Lung microvascular endothelial cell (primary cell): ENCODE measurements at places on chromosomes 1 and 21. TPM values are rescaled to one million over a fixed set of nuclear protein-coding genes. Genes with fewer than 3 reads are reported as not detected.

Gene CD53
- not detected in 2 replicates for total RNA-seq

Gene BTG3
- total RNA-seq, result 8.3 and 10.9 TPM in 2 replicates

- DNase-seq, result peak; percentile 19
These were observed 87.5 kb upstream of the RHOU start for GRCh38 chr1:228647523-228648444.

Gene DYNLT5
- 0.22 and 0.40 TPM in 2 replicates for total RNA-seq

DNA sequence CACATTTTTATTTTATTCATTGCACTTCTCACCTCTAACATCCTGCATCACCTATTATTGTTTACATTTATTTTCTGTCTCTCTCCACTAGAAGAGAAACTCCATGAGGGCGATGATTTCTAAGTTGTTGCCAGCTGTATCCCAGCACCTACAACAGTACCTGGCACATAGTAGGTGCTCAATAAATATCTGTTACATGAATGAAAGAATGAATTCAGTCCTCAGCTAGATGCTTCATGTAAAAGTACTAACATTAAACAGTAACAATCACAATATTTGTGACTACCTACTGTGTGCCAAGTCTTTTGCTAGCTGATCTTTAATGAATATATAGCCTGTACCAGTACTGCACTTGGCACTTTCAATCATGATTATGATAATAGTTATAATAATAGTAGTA, 3.0 kb downstream of the TAS1R2 start:
- DNase-seq, result no peak

Gene NBPF6
- total RNA-seq, result not detected in 2 replicates

Gene PRUNE1
- 3.5 and 5.6 TPM in 2 replicates for total RNA-seq

- DNase-seq, result peak; percentile 87
These were observed 8.4 kb upstream of the KCNN3 start for GRCh38 chr1:154878371-154879037.

- no peak for DNase-seq
These were observed 4.8 kb downstream of the RGS16 start for GRCh38 chr1:182599339-182599738.

DNA sequence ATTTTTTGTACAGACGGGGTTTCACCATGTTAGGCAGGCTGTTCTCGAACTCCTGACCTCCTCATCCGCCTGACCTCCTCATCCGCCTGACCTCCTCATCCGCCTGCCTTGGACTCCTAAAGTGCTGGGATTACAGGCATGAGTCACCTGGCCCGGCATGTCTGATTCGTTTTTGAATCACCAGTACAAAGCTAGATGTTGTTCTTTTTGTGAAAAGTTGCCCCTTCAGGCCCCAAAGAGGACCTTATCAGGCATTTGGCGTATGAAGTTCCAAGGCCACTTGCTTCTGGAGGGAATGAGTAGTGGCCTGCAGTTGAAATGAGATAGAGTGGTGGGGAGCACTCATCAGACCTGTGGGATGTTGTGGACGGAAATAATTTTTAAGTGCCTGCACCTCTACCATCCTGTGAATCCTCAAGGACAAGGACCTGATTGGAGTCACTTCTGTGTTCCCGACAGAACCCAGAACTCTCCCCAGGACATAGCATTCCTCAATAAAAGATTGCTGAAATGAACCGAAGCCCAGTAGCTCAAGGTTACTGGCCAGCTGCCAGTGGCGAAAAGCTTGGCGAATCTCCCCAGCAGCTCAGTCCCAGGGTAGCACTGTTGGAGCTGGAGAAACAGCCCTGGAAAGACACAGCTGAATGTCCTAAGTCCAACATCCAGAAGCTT, 50.1 kb downstream of the NDUFS5 start:
- peak; percentile 82 for DNase-seq

DNA sequence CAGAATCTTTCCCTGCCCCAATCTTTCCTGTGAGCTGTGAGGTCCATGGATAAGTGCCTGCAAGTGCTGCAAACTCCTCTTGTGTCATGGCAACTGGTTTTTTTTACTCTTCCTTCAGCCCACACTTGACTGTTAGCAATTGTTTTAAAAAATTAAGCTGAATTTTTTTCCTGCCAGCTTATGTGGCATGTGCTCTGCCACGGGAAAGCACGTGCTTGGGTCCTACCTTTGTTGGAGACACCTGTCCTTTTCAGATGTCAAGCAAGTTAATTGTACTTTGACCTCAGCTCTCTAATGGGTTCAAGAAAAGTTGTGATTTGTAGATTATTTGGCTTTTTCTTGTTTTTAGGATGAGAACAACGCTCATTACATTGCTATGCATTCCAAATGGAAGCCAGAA, 398.5 kb downstream of the NUF2 start:
- no peak for DNase-seq

GRCh38 chr1:12619792-12620487, 1.9 kb upstream of the DHRS3 start:
- DNase-seq, result peak; percentile 89

DNA sequence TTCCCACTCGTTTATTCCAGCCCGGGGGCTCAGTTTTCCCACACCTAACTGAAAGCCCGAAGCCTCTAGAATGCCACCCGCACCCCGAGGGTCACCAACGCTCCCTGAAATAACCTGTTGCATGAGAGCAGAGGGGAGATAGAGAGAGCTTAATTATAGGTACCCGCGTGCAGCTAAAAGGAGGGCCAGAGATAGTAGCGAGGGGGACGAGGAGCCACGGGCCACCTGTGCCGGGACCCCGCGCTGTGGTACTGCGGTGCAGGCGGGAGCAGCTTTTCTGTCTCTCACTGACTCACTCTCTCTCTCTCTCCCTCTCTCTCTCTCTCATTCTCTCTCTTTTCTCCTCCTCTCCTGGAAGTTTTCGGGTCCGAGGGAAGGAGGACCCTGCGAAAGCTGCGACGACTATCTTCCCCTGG, 716 bp downstream of the OLIG2 start:
- no peak for DNase-seq

Gene SPRR2D
- total RNA-seq, result not detected in 2 replicates

GRCh38 chr1:221900678-221901077, 158.8 kb upstream of the DUSP10 start:
- no peak for DNase-seq

- peak; percentile 35 for DNase-seq
These were observed 17.9 kb downstream of the ETV3L start for GRCh38 chr1:157081707-157082106.

Gene TRAPPC10
- 14.6 and 26.4 TPM in 2 replicates for total RNA-seq

- no peak for DNase-seq
These were observed 481.8 kb downstream of the USP25 start for GRCh38 chr21:16211339-16212303.

Gene RGS1
- total RNA-seq, result not detected in 2 replicates

Gene KMO
- not detected in 2 replicates for total RNA-seq

DNA sequence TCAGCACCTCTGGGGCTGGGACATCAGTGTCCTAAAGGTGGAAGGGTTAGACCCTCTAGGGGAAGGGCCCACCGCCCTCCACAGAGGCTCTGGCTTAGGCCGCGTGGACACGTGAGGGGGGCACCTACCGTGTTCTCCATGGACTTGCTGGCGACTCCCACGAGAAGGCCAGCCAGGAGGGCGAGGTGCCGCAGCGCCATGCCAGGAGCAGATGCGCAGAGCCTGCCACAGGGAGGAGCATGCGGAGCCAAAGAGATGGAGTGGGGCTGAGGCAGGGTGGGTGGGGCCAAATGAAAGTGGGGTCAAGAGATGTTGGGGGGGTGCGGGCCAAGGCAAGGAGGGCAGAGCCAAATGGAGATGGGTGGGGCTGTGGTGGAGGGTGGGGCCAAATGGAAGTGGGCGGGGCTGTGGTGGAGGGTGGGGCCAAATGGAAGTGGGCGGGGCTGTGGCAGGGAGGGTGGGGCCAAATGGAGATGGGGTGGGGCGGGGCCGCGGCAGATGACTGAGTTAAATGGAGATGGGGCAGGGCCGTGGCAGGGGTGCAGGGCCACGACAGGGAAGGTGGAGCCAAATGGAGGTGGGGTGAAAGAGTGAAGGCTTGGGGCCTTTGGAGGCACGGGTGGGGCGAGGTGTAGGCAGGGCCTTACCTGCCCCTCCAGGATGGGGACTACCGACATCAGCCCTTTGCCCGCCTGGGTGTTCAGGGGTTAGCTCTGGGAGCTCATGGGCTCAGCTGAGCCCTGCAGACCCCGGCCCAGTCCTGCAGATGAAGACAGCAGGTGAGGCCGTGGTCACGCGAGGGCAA, 17.4 kb upstream of the RNF223 start:
- DNase-seq, result no peak

DNA sequence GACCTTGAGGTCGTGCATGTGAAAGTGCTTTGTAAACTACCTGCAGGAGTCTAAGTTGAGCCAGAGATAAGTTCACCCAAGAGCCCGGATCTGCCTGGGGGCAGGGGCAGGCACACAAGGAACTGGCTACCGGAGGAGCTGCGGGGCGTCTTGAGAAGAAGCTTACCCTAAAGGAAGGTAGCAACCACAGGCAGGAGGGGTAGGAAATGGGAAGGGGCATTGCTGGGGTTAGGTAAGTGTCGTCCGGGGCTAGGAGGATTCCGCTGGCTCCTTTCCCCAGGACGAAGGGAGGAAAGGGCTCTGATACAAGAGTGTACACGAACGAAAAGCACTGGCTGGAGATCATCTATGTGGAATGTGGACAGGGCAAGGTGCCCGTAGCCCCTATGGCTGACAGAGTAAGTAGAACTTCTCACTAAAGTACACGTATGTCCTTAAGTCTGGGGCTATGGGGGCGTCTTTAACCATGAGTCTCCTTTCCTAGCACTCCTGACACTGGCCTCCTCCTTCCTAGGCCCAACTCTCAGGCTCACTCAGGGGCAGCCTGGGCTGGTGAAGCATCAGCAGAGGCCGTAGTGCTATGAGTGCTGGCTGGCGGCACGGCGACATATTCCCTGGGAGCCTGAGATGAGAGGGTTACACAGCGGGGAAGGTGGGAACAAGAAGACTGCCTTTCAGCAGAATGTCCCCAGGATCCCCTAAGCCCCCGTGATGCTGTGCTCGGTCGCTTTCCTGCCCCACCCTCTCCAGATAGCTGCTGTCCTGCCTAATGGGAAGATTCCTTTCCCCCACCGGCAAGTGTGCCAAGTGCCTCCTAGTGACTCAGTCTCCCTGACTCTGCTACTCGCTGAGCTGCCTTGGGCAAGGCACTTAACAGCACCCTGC, 9.1 kb upstream of the GALNT2 start:
- DNase-seq, result no peak

- no peak for DNase-seq
These were observed 10.9 kb downstream of the VAV3 start for GRCh38 chr1:107954126-107954525.

Gene KLHL17
- 2.2 and 3.6 TPM in 2 replicates for total RNA-seq

Gene CLCA2
- not detected in 2 replicates for total RNA-seq

DNA sequence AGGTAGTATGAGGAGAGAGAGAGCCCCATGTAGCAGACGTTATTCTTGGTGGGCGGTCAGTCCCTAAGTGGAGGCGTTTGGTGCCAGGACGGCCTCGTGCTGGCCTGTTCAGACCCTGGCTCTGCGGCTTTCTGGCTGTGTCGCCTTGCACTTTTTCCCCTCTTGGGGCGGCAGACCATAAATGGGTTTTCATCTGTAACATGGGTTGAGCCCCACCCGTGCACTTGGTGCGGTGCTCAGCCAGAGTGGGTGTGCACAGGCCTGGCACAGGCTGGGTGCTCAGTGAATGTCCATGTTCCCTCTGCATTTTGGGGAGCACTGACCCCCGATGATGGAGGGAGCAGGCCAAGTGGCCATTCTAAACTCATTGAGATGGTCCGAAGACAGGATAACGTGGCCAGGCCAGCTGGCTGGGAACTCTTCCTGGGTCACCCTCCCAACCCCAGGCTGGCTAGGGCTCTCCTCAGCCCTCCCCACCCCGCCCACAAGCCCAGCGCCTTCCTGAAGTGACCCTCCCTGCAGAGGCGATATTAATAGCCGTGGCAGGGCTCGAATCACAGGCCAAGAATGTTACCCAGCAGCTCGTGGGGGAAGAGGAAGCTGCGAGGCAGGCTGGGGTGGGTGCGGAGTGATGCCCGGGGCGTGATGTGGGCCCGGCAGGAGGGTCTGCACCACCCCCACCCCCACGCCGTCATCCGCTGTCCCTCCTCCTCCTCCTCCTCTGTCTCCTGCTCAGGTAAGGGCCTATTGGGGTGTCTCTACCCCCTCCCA, 78.5 kb downstream of the ARHGEF10L start:
- DNase-seq, result no peak
